ENCODE measurements at places on chromosomes 16 and 17.

GRCh38 chr16:58495521-58496331 lies 4.2 kb upstream of the NDRG4 start:
- DNase-seq: no peak

- no peak for DNase-seq
Observed at GRCh38 chr16:15897121-15897780, 8.8 kb upstream of the CEP20 start.

DNA sequence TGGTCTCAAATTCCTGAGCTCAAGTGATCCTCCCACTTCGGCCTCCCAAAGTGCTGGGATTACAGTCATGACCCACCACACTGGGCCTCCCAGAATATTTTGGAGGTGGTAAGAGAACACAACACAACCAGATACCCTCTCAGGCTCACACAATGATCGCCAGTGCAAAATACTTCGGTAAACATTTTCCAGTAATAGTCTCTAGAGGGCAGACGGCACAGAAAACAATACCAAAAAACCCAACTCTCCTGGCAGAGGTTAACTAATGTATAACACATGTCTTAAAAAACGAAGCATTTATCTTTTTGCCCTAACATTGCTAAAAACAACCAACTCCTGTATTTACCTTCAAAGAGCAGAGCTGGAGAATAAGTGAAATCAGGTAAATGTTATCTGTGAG lies 10.5 kb downstream of the NUFIP2 start:
- DNase-seq: no peak

GRCh38 chr16:70470927-70471341 lies 16.5 kb downstream of the FCSK start:
- DNase-seq: peak; percentile 15

DNA sequence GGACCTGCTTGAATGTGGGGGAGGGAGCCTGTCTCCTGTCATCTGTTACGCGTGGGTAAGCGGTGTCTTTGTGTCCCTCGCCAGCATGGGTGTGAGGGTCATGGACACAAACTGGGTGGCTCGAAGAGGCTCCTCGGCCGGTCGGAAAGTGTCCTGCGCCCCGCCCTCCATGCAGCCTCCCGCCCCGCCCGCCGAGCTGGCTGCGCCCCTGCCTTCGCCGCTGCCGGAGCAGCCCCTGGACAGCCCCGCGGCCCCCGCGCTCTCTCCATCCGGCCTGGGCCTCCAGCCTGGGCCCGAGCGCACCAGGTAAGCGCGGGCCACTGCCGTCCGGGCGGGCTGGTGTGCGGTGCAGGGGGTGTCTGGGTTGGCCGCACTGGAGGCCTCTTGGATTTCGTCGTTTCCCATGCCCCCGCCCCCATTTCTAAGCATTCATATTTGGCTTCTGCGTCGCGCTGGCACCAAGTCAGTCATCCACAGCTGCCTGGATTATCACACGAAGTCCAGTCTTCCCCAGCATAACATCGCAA lies 43.8 kb downstream of the ELAC2 start:
- DNase-seq: no peak

Measured in kidney glomerular epithelial cell (primary cell).